ENCODE measurements at places on chromosomes 7 and 10.

DNA sequence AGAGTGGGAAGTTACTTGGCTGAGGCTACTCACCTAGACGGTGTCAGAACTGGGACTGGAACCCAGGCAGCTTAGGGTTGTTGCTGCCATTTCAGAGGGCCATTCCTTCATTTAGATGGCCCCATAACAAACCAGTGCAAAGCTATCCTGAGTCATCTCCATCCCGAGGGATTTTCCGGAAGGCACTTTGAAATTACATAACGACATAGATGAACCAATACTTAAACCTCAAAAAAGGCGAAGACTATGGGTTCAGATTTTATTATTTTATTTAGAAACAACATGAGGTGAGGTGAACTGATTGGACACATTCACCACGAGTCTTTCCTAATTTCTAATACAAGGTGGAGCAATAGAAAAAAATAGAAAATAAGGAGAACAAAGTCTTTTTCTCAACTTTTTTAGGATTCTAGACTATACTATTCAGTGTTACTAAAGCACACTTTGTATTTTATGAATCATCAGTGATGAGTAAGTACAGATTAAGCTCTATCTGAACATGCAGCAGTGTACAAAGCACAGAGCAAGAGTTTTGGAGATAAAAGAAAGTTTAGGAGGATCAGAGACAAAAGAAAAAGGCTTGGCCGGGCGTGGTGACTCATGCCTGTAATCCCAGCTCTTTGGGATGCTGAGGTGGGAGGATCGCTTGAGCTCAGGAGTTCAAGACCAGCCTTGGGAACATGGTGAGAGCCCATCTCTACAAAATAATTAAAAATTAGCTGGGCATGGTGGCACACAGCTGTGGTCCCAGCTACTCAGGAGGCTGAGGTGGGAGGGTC is 79.5 kb upstream of the SVIL start:
- no peak for DNase-seq

GRCh38 chr10:103480521-103480920 is 1.5 kb upstream of the CALHM3 start:
- no peak for DNase-seq

DNA sequence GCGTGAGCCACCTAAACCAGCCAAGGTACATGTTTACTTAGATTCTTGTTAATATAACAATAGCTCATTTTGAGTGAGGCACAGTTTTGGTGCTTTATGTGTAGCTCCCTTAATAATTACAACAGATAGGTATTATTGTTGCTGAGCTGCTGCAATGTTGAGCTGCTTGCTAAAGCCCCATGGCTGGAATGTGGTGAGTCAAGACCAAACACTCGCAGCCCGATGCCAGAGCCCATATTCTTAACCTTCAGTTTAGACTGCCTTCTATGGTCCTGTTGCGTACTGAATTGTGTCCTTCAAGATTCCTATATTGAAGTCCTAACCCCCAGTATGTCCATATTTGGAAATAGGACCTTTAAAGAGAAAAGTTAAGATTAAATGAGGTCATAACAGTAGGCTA is 407.1 kb downstream of the NEBL start:
- DNase-seq: no peak

DNA sequence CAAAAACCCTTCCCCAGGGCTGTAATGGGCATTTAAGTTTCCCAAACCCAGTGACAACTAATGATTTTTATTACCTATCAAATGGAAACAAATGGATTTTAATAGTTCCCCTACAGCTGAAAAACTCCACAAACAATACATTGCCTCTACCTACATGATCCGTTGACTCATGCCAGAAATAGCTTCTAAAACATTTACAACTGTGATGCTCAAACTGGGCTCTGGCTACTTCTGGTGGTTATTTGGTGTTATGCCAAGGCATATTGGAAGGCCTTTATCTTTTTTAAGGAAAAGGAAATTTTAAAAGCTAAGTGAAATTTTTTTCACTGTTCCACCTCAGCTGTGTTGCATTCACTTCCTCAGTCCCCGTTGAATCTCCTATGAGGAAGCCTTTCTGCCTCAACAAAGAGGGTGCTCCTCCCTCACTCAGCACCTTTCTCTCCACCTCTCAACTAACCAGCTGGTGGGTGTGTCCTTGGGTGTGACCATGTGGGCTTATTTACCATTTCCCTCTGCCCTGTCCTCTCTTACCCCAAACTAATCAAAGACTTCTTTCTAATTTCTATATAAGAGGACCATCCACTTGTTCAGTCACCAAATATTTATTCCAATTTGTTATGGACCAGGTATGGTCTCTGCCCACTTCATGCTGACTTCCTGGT is 82.9 kb downstream of the PRTFDC1 start:
- DNase-seq: no peak

- no peak for DNase-seq
Observed at GRCh38 chr10:132341017-132341416, 9.0 kb downstream of the LRRC27 start.

- no peak for DNase-seq
Observed at GRCh38 chr7:34208878-34209621, 303.7 kb downstream of the BMPER start.

- DNase-seq: no peak
Observed at GRCh38 chr7:151245360-151246101, 3.0 kb downstream of the SMARCD3 start.

DNA sequence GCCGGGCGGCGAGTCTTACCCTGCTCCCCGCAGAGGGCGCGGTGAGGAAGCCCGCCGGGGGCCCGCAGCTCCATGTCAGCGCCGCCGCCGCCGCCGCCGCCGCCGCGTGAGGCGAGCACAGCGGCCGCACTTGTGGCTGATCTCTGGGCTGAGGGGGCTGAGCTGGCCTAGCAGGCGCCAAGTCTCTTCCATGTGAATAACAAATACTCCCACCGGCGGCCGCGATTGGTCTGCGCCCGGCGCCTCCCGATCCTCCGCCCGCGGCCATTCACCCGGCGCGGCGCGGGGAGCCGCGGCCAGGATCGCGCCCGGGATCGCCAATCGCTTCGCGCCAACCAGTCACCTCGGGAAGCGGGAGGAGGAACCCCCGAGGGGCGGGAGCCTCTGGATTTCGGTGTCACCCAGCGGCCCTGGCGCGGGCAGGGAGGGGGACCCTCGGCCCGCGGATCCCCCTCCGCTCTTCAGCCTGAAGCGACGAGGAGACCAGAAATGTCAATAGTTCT is at the start of gene GRM8:
TSS of gene GRM8 (minus strand) at position 164 of the 503 bp plus-strand sequence.
- DNase-seq: no peak

DNA sequence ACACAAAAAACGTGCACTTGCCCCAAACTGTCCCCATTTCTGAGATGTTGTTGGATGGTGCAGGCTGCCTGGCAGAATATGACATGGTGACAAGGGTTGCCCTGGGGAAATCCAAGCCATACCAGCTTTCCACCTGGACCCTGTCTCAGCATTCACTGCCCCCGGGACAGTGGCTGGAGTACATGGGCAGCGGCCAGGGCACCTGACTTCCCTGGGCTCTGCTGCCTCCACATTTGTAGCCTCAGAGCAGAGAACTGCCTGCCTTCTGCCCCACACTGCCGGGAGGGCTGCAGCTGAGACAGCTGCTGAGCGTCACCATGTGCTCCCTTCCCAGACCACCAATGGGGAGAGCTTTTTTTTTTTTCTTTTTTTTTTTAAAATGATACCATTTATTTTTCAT is 222.9 kb upstream of the ZNF32 start:
- no peak for DNase-seq

- peak; percentile 32 for DNase-seq
Observed at GRCh38 chr10:3781468-3782145, 3.4 kb downstream of the KLF6 start.

DNA sequence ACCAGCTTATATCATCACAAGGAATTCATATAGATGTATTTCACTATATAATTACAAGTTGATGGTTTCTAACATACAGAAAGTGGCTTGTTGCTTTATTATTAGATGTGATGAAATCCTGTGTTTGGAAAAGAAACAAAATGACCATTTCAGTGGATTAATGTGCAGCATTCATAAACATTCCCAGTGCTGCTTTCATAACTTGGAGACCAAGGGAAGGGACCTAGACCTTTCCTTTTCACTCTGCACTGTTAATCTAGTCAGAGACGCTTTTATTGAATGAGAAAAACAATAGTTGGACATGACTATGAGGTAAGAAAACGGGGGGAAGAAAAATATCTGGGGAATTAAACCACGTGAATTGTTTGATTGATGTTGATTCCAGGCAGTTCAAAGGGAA is 160.0 kb downstream of the HDAC9 start:
- DNase-seq: no peak

DNA sequence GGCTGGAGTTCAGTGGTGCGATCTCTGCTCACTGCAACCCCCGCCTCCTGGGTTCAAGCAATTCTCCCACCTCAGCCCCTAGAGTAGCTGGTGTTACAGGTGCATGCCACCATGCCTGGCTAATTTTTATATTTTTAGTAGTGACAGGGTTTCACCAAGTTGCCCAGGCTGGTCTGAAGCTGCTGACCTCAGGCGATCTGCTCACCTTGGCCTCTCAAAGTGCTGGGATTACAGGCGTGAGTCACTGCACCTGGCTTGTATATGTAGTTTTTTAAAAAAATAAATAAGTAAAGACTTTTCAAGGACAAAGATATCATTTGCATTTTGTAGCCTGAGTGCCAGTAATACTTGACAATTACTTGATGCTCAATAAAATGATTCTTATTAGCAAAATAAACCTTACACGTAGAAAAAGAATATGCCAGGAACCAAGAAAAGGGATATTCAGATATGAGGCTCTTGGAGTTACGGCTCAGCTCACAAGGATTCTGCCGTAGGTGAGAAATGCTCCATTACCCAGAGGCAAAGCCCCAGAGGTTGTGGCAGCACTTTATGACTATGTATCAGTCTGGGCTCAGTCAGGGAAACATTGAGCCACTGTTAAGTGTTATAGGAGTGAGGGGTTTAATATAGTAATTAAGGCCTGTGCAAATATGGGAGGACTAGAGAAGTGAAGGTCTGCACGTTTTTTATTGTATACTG is 98.5 kb downstream of the TPST1 start:
- DNase-seq: no peak

- no peak for DNase-seq
Observed at GRCh38 chr10:614790-615582, 74.5 kb downstream of the DIP2C start.

- peak; percentile 68 for DNase-seq
Observed at GRCh38 chr7:131327049-131327625, 539 bp upstream of the MKLN1 start.

DNA sequence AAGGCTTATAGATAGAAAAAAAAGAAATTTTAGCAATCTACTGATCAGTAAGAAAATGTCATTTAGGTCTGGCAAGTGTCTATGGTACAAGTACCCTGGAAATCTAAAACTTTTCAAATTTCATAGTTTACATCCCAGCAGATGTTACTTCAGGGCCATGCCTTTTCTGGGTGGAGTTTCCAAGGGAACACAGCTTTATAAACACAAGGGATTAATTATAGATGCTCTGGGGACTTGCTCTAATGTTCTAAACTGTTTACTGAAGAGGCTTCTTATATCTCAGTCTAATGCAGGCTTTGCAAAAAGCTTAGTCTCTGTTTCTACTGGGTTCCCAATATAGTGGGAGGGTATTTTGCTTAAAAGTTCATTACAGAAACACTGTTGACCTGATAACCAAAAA is 3.1 kb downstream of the CD36 start:
- DNase-seq: no peak

GRCh38 chr7:144438759-144439158 is 35.3 kb upstream of the NOBOX start:
- DNase-seq: no peak

DNA sequence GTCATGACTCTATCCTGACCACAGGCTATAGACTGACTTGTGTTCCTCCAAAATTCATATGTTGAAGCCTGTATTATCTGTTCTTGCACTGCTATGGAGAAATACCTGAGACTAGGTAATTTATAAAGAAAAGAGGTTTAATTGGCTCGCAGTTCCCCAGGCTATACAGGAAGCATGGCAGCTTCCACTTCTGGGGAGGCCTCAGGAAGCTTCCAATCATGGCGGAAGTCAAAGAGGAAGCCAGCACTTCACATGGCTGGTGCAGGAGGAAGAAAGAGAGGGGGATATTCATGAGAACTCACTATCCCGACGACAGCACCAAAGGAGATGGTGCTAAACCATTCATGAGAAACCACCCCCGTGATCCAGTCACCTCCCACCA is 84.3 kb upstream of the KDM7A start:
- no peak for DNase-seq

GRCh38 chr10:1347962-1348772 is 292.0 kb downstream of the WDR37 start:
- DNase-seq: peak; percentile 40

GRCh38 chr10:119700321-119700954 is 25.4 kb upstream of the INPP5F start:
- DNase-seq: peak; percentile 67

- DNase-seq: no peak
Observed at GRCh38 chr7:9891056-9891455, 1082.6 kb upstream of the PHF14 start.

All from Kasumi-1 (cell line).